NCI-H1417 treated with DMSO at 0.1 percent for 48 hours (cell line): ENCODE measurements at places on chromosomes 6 and 20.

DNA sequence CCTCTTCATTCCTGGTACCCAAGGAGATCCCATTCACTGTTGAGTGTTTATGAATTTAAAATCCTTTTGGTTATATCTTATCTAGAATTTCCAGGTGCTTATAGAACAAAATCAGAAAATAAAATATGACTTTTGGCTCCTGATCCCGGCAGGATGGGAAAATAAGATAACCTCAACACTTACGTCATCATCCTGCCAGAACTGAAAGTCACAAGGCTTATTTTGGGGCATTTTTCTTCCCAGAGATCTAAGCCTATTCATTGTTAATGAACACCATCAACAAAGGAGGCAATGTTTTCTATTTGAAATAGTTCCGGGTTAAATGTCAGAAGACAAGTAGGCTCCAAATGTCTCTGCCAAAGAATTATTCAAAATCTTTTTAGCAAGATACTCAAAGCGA is 580.6 kb downstream of the TFAP2A start:
- DNase-seq: no peak

- DNase-seq: no peak
Measured at GRCh38 chr20:16486532-16486931, 86.7 kb downstream of the KIF16B start.

- no peak for DNase-seq
Measured at GRCh38 chr6:14474816-14475215, 357.2 kb downstream of the CD83 start.

DNA sequence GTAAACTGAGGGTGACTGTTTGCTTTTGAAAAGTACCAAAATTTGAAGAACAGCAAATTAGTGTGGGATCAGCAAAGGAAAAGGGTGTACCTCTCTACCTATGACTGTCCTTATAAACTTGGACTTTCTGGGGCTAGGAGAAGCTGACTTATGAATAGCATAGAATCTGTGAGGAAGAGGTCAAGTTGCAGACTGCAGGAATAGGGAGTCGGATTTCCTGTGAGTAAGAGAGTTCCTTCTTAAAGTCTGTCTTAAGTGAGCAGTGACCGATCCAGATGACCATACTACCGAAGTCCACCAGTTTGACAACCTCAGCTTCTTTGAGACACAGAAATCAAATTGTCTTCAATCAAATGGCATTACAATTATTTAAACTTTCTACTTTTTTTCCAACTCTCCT is 708.7 kb downstream of the UTRN start:
- no peak for DNase-seq

GRCh38 chr20:32189691-32190615 is 17.6 kb downstream of the PLAGL2 start:
- DNase-seq: no peak

DNA sequence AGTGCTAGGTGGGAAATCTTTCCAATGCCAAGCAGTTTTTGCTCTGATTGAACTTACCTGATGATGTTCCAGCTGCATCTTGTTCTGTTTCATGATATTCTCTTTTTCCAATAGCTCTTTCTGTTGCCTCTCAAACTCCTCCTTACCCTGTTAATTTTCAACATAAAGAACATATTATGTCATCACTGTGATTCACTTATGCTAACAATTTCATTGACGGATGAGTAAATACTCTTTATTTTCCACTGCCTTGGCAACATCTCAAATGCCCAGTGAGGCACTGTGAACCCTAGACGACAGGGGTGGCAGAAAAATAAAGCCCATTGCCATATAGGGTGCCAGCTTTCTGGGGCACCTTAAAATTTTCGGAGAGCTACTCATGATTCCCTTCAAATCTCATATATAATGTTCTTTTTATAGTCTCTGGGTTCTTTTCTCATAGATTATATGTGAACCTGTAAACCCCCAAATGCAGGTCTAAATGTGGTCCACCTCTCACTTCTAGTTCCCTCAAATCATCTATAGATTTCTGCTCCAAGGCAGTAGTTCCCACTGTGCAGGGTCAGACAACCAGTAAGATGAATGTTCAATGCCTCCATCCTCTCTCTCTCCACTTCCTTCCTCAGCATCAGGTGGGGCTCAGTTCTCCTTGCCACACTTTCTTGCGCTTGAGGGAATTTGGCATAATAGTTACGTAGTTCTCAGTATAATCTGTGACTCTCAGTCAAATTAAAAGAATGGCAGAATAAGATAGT is 44.1 kb downstream of the NEDD9 start:
- DNase-seq: no peak

DNA sequence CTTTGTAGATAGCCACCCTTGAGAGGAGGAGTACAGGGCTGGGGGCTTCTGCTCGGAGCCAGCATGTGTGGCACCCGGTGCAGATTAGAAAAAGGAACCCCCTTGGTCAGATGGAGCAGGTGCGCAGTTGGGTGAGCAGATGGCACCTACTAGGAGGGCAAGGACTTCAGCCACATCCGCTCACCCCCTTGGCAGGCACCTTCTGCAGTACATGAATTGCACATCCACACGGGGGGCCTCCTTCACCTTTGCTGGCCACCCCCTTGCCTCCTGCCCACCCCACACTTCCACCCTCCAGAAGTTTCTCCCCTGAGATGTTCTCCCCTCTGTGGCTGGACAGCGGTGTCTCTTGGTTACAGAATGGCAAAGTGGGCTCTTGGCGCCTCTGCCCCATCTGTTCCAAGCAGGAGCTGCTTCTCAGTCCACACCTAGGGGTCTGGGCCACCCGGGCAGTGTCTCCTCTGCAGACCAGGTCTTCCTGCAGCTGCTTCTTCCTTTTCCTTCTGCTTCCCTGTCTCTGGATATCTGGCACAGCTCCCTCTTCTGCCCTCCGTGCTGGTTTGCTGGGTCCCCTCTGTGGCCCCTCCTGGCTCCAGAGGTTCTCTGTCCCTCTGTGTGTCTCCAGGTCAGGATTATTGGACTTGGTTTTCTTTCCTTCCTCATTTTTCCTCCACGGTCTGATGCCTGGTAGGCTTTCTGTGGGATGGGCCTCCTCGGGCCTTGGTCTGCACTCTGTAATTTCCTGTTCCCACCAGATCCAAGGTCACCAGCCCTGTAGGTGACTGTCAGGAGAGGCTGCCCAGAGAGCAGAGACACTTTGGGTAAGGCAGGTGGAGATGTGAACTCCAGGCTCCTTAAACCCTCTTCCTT is 4.1 kb downstream of the MDFI start:
- DNase-seq: no peak

DNA sequence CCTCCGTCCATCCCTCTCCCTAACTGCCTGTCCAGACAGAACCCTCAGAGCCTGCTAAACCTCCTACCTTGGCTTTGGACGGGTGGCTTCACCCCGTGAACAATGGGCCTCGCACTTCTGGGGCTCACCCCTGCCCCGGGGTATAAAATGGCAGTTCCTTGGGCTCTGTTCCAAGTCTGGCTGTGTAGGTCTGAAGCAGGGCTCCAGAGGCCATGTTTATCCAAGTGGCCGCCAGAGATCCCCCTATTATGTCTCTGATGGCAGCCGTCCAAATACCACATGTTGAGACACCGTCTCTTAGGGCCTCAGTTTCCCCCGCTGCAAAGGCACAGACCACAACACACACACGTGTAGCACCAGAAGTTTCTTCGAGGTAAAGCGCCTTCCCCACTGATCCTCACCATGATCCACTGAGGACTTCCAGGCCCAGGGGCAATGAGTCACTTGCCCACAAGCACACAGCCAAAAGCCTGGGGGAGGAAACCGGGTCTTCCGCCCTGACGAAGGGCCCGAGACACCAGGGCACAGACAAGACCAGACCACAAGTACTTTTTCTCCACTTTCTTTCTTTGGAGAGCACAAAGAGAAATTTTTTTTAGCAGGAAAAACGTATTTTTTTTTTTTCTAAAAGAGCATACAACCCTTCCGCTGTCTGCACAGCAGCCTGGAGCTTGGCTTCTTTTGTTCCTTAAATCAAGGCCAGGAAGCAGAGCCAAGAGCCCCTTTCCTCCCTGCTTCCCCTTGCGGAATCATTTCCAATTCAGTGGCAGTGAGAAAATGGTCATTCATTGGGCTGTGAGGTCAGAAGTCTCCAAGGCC is 11.8 kb downstream of the CPNE5 start:
- no peak for DNase-seq

DNA sequence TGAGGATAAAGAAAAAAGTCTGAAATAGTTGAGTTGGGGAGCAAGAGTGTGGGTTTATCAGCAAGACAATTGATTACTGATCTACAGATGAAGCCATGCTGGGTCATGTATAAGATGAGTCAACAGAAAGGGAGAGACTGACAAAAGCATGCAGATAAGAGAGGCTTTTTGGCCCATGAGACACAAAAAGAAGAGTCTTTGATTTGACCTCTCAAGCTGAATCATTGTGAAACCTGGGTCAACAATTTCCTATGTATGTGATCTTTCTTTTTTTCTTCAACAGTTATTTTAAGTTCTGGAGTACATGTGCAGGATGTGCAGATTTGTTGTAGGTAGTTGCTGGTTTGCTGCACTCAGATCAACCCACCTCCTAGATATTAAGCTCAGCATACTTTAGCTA is 15.9 kb downstream of the RIMS1 start:
- DNase-seq: no peak

DNA sequence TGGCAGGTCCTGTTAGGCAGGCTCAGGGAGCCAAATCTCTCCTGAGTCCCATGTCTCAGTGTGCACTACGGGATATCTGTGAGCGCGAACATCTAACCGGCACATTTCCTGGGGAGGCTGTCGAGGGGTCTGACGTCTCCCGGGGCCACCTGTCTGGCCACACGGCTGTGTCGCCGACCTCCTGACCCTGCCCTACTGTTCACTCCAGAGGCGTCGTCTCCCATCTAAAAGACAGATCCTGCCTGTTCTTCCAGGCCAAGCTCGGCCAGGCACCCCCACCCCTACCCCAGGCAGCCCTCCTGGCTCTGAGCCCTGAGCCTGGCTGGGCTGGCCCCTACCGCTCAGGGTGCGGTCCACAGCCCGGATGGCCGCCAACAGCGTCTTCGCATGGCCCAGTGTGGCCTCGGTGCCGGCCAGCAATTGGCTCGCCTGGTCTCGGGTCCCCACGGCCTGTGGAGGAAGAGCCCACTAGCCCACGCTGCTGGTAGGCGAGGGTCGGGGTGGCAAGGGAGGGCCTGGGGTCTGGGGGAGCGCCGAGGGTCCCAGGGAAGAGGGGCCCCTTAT is 16.6 kb downstream of the ADRM1 start:
- DNase-seq: no peak

GRCh38 chr6:93751969-93752368 is 332.6 kb upstream of the EPHA7 start:
- DNase-seq: no peak

DNA sequence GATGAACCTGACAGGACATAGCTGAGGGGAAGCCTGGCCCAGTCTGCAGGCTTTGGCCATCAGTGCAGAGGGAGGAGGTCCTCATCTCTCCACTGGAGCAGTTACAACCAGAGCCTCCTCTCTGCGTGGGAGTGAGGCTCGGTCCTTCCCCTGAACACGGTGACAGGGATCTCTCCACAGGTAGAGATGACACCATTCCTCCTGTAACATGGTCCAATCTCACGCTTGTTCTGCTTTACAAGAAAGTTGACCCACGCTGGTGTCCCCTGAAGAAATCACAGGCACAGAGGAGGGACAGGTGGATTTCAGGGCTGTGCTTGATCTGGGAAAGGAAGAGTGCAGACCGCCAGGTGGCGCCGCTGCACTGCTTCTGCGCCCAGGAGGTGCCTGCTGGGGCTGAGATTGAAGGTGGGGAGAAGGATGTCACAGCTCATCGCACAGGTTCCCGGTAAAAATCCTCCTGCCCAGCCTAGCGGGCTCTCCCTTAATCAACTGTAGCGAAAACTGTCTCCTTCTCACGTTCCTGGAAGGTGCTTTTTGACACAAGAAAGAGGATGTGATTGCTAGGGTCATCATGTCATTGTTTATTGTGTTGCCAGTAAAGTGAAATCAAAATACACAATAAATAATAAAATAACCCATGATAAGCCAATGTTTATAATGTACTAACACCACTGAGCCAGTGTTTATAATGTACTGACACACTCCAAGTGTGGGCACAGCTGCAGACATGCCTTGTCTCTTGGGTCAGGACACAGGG is 20.4 kb downstream of the HLA-G start:
- no peak for DNase-seq

DNA sequence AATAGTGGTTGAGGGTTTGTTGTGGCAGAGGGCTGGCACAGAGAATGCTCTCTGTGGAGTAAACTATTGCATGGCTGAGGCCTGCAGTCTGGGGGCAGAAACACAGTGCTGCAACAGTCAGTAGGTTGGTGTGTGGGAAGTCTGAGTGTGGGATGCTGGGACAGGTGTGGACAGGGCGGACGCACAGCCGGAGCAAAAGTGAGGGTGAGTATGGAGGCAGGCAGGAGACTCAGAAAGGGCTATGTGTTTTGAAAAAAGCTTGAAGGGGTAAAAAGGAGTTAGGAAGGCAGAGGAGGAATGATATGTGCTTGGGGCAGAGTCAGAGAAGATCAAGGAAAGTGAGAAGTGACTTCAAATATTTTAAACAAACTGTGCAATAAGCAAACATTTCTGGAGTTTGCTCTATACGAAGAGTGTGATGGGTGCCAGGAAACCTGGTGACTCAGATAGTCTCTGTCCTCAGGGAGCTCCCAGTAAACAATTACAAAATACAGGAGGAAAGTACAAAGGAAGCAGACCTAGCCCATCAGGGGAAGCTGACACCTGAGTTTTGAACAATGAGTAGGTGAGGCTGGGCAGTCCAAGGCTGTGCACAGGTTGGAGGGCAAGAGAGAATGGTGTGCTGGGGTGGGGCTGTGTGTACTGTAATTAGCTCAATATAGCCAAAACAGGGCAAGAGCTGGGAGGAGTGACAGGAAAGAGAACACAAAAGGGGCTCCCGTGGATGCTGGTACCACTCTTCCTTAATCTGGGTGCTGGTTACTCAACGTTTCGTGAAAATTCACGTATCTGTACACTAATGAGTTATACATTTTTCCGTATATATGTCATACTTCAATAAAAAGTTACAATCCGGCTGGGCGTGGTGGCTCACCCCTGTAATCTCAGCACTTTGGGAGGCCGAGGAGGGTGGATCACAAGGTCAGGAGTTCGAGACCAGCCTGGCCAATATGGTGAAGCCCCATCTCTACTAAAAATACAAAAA is 55.2 kb downstream of the PIGU start:
- no peak for DNase-seq

DNA sequence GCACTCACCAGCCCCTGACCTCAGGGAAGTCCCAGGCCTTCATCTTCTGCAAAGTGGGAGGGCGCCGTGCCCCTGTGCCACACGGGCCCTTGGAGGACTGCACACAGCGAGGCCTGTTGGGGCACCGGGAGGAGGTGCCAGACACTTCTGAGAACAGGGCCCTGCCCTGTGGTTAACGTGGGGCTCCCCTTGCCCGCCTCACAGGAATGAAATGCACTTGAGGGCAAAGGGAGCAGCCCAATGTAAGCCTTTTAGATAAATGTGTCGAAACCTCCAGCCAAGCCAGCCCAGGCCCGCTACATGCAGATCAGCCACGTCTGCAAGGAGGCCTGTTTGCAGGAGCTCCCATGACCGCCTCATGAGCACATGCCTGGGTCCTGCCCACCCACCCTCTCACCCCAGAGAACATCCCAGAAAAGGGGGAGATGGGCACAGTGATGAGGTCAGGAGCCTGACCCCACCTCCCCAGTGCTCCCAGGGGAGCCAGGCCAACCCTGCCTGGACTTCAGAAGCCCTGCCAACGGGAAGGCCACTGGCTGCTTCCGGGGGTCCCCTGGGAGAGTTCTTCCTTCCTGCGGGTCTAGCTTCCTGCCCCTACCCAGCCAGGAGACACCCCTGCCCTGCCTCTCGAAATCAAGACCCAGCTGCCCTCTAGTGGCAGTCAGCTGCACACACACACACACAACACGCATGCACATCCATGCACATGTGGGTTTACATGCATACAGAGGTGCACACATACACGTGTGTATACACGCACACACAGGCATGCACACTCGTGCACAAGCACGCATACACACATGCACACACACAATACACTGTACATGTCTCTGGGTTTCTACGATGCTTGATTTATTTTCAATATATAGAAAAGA is 178.7 kb downstream of the TAF4 start:
- no peak for DNase-seq
